ENCODE measurements at places on chromosomes 16 and 17.
A peak's percentile ranks its signal among the peaks of the same experiment; 100 is the strongest.

GRCh38 chr16:80681436-80681835 lies 123.0 kb downstream of the CDYL2 start:
- DNase-seq = no peak

GRCh38 chr17:31427684-31428083 lies 36.2 kb downstream of the RAB11FIP4 start:
- DNase-seq = no peak

DNA sequence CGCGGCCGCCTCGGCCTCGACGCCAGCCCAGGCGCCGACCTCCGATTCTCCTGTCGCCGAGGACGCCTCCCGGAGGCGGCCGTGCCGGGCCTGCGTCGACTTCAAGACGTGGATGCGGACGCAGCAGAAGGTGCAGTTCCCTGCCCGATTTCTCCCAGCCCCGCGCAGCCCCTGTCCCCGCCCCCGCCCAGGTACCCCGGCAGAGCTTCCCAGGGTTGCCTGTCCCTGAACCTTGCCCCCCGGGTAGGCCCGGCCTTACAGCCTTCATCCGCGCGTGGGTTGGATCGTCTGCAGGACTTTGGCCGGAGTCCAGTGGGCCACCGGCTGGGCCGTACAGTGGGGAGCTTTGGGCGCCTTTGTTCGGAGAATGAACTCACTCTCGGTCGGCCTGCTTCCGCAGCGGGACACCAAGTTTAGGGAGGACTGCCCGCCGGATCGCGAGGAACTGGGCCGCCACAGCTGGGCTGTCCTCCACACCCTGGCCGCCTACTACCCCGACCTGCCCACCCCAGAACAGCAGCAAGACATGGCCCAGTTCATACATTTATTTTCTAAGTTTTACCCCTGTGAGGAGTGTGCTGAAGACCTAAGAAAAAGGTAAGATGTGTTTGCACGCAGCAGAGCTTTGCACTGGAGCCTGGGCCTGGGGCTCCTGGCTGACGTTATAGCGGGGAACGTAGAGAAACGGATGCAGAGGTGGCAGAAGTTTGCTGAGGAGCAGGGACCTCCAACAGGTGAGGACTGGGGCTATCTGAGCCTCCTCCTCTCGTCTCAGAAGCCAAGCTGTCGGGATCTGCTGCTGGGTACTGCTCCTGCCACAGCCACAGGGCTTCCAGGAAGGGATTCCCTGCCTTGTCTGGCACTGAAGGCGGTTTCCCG lies 593 bp downstream of the GFER start:
- DNase-seq = peak; percentile 40

DNA sequence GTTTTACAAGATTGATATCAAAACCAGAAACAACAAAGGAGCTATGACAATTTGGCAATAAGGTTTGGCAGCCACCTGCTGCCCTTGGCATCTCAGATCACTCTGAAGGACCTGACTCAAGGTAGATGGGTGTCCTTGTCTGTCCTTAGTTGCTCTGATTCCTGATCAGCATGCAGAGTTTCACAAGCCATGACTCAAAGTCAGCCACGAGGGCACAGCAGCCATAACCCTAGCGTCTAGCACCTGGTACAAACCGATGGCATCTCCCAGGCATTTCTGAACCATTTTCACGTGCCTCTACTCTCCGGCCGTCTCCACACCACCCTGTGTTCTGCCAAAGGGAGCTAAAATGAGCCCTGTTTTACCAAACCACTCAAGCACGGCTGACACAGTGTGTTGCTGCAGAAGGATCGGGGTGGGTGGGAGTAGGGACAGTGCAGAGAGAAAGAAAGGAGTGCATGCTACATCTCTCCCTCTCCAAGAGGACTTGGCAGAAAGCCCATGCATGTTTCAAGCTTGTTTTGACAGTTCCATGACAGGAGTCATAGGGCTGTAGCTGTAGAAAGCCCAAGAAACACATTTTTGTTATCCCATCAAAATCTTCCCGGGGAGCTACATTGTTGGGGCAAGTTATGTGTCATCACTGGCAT lies 297.3 kb downstream of the ABCC12 start:
- DNase-seq = peak; percentile 56

DNA sequence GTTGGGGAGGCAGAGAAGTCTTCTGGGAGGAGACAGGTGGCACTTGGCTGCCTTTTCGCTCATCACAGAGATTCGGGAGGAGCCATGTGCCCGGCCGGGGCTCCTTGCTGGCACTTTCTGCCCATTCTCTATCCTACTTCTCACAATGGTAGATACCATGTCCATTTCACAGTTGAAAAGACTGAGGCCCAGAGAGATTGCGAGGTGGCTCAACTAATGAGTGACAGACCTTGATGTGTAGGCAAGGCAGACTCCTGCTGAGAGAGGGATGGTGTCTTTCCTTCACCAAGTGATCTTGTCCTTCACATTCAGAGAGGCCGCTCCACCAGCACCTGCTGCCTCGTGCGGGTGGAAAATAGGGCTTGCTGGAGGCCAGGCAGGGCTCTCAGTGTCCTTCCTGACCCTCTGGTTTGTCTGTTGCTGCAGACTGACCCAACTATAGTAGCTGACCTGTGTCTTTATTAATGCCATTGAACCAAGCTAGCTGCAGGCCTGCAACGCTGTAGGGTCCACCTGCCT lies 42.1 kb downstream of the MPRIP start:
- no peak for DNase-seq

Data from epithelial cell of esophagus (primary cell).